ENCODE measurements at places on chromosomes 3 and 15. TPM values are rescaled to one million over a fixed set of nuclear protein-coding genes. Genes with fewer than 3 reads are reported as not detected.

Gene GOLGA6L4
- 0.60 TPM for total RNA-seq

Gene GOLGA8J
- not detected for total RNA-seq

DNA sequence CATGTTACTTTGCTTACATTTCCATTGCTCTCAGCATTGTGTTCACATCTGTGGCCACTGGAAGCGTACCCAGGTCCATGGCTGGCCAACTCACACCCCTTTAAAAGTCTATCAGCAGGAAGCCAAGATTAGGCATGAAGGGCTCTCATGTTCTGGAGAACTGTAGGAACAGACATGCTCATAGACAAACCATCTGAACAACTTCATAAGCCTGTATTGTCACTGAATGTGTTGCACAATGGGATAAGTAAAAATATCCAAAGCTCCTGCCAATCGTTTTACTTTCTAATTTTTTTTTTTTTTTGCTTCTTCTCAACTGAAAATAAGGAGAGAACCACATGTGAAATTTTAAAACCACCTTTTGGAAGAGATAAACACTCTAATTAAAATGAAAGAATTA is 6.4 kb downstream of the RPLP1 start:
- DNase-seq: no peak

Gene ECE2
- not detected for total RNA-seq

DNA sequence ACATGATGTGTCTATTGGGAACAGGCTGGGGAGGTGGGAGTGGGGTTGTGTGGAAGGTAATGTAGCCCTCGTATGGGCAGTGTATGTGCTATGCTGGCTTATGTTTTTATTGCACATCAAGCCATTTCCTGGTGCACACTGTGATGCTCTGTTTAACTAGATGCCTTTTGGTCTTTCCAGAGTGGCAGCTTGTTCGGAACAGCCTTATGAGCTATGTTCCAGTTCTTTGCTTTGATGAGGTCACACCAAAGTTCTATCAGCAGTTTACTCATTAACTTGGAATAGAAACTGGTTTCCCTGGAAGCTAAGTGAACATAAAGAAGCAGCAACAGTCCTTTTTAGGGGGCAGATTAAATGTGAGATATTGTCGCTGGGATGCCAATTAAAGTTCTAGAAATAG is 133.9 kb downstream of the DIPK2A start:
- DNase-seq: no peak

All from pulmonary artery endothelial cell (primary cell).